ENCODE measurements at places on chromosomes 6 and 20.

- DNase-seq = no peak
These were observed 143.4 kb upstream of the RPS6KA2 start for GRCh38 chr6:166770216-166771116.

DNA sequence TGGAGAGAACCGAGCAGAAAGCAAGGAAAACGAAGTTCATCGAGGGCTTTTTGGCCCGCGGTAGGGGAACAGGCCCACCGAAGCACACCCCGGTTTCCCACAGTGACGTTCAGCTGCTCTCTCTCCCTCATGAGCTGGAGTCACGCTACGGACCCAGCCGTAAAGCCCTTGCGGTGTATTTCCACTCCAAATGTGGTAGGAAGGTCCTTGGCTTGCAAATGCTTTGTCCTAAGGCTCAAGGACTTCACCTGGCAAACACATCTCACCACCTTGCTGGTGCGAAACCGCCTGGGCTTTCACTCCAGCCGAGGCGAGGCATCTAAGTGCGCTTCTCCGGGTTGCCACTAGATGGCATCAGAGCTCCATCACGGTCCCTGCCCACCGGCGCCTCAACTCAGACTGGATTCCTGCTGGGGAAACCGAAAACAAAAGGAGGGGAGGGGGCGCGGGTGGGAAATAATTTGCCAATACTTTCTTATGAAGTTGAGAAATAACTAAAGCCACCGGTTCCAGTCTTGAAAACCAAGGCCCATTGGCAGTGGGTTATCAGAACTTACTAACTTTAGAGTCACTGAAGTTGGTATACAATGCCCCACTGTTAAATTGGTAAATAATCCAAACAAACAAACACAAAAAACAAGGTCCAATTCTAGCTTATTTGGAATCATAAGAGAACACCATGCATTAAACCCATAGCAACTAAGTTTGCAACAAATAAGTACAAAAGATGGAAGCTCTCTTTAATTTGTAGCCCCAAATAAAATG, 13.4 kb upstream of the FOXC1 start:
- DNase-seq = peak; percentile 73

GRCh38 chr6:158184608-158185007, 16.5 kb downstream of the GTF2H5 start:
- no peak for DNase-seq

DNA sequence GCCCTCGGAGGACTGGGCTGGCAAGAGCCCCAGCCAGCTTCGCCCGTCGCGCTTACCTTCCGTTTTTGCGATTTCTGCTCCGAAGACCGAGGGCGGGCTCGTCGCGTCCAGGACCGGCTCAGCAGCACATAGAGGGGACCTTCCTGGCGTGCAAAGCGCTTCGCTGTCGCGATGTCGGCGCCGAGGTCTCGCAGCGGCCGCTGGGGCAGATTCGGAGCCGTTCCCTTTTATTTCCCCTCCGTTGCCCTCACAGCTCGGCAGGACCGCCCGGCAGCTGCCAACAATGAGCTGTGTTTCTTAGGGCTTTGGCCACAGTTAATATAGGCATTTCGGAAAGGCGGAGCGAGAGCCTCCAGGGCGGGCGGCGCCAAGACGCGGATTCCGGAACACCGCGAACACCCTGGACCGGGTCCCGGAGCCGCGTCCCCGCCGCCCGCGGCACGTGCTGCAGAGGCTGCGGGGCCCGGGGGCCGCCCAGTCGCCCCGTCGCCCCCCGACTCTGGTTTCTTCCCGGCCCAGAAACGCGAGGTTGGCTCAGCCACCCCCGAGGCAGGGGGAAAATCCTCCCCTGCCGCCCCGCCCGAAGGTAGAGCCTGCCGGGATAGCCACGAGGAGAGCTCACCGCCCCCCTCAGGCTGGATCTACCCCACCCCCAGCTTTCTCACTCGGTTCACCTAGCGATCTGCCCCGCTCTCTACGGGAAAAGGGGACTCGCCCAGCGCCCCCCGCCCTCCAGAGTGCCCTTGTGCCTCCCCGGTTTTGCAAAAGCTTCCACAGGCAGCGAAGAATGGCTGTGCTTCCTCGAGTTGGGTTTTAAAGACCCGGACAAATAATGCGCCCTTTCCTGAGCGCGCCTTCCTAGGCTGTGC, at the start of gene CITED2:
Gene CITED2 (minus strand): TSS at position 292 of the 869 bp plus-strand sequence. CDS start 704 bp downstream, outside the sequence.
- peak; percentile 95 for DNase-seq

DNA sequence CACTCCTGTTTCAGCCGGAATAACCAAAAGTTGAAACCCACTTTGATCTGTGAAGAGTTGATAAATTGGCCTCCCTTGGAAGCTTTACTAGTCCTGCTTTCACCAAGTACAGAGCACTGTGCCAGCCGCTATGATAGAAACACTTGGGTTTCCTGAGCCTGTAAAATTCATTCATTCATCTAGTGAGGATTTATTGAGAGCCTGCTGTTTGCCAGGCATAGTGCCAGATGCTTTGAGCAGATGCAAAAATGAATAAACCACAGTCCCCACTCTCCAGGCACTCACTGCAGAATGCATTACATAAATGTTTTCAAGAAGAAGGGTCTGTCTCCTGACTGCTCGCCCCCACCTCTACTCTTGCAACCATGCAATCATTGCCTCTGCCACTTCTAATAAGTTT, 25.3 kb upstream of the TMEM217 start:
- no peak for DNase-seq

Data from NCI-H82 (cell line).